Stimulated activated CD4-positive, alpha-beta T cell treated with anti-CD3 and anti-CD28 coated beads, Interleukin-1b, Interleukin-23, amount 100 ng/mL, for 1 hour (primary cell): ENCODE measurements at places on chromosomes 5 and 9.

DNA sequence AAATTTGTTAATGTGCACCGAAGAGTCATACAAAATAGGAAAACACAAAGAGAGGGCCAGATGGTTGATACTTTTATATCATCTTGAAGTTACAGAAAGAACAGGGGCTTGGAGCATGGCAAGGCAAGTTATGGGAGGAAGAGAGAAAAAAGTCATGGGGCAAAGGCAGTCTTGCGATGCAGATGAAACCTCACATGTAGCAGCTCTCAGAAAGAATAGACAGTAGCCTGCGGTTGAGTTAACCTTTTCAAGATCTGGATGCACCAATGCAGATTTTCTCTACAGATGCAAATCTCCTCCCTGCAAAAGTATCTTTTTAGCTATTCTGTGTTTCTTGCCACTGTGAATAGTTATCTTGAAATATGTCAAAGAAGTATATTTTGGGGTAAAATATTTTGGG is 243.9 kb downstream of the TMEM167A start:
- no peak for DNase-seq

DNA sequence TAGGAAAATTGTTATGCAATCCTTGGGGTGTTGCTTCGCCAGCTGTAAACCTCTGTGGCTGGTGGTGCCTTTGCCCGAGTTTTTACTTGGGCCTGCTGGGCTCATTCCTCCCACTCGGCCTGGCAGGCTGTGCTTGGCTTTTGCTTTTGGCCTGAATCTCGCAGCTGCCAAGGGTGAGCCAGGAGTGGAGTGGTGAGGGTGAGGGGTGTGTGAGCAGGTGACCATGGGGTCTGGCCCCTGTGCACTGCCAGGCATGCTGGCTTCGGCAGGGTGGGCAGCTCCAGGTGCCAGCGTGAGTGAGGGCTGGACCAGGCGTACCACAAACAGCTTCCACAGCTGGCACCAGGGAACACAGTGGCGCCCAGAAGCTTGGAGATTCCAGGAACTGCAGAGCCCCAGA is 12.6 kb upstream of the DHFR start:
- DNase-seq: no peak

GRCh38 chr9:137977571-137978261 is 100.1 kb downstream of the CACNA1B start:
- DNase-seq: no peak

GRCh38 chr5:74226716-74227485 is 413.6 kb downstream of the ENC1 start:
- no peak for DNase-seq

DNA sequence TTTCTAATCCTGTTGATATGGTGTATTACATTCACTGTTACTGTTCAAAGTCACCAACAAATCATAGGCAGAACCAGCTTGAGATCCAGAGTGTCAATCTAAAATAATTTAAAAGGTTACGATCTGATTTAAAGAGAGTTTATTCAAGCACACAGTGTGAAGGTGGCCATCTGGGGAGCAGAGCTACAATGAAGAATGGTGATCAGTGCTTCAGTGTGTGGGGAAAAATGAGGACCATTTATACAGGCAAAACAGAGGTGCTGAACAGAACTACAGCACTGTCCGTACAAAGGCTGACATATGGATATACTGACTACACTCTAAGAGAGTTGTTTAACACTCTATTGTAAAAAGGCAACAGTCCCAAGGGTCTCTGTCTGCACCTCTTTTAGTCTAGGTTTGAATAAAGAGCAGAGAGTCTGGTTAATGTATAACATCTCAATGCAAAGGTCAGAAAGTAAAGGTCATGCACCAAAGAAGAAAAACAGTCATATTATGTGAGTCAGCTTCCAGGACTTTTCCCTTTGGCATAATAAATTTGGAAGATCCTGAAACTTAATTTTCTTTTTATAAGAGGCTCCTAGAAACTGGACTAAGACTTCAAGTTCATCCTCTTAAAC is 29.7 kb upstream of the TDRD7 start:
- no peak for DNase-seq

DNA sequence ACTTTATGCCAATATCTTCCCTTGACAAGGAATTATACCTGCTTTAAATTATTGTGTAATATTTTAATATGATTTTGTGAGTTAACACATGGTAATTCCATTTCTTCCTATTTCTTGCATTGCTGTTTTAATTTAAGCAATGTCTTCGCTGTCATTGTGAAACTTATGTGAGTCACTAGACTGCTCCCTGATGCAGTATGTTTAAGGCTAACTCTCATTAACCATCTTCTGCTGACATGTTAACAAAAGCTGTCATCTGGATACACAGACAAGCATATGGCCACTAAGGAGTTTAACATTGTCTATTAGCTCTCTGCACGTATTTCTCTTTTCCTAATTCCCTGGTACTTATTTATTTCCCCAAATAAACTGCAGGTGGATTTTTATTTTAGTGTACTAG is 980.8 kb upstream of the CTNND2 start:
- no peak for DNase-seq

DNA sequence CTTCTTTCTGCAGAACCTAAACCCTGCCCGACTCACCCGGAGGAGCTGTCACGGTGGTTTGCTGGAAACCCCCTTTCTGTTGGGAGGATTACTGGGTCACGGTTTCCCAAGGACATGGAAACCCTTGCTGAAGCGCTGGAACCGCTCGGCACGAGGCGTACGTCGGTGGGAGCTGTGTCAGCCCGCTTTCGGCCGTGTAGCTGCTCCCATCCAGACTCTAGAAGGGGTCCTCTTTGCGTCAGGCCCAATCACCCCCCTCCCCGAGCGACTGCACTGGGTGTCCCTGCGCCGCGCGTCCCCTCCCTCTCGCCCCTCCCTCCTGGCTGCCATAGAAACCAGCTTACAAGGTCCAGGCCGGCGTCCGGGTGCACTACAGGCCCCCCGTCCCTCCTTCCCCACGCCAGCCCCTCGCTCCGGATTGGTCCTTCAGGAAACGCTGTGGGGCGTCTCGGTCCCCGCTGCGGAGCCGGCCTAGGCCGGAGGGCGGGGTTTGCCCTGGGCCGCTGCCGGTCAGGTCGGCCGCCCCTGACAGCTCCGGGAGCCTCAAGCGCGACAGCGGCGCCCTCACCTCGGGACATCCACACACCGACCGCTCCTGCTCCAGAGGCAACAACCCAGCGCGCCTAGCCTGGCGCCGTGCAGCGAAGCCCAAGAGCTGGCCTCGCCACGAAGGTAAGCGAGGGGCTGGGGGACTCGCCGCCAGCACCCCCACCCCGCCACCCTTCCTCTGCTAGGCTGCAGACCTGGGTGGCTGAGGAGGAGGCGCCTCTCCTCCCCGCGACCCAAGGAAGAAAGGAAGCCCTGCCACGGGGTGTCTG is at the start of gene NIM1K:
NIM1K (plus strand) TSS at position 486 of the 818 bp plus-strand sequence. CDS start 53,551 bp downstream, outside the sequence.
- no peak for DNase-seq

DNA sequence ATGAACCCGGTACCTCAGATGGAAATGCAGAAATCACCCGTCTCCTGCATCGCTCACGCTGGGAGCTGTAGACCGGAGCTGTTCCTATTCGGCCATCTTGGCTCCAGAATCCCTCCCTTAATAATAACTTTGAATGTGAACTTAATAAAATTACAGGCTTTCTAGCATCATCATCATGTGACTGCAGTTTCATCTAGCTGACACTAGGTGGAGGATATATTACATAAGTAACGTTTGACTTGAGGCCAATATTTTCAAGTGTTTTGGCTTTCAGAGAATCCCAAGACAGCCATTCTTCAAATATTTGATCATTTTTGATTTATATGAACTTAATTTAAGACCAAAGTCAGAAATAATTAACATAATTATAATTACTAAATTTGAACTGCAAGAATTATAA is 474.9 kb upstream of the CDH10 start:
- no peak for DNase-seq

DNA sequence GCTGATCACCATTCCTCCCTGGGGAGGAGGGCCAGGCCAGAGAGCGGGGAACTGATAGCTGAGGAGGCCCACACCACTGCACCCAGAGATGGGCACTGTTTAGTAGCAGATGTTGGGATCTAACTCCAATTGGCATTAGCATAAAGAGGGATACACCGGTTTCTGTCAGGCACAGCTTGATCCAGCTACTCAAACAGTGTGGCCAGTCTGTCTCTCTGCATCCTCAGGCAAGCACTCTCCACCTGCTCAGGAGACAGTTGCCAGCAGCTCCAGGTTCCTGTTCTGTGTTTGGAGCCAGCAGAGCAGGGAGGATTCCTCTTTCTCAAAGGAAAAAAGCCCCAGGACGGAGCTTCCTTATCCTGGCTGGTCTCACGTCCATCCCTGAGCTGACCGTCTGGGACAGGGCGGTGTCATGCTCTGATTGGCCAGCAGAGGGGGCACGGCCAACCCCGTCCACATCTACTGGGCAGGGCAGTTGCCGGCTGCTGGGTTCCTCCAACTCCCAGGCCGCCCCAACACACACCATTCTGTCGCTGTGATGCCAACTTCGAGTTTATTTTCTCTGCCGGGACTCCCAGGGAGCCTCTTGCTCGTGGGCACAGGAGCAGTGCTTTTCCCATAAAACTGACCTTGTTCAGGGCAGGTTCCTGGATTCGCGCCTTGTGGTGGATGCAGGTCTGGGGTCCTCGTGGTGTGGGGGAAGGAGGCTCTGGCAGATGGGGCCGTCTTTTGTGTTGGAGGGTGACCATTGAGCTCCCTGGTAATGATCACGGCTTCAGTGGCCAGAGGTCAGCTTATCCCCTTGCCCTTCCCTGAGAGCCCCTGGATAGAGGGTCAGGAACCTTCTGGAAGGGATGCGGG is 47.9 kb downstream of the COL5A1 start:
- no peak for DNase-seq

GRCh38 chr9:2465921-2466460 is 155.6 kb upstream of the VLDLR start:
- no peak for DNase-seq

- no peak for DNase-seq
Measured at GRCh38 chr5:173764332-173765028, 123.7 kb upstream of the CPEB4 start.

GRCh38 chr5:160369990-160370712 is at the start of gene C1QTNF2:
TSS of gene C1QTNF2 (minus strand) at chr5:160370626. CDS start at chr5:160355011, 15,615 bp downstream.
- DNase-seq: no peak

DNA sequence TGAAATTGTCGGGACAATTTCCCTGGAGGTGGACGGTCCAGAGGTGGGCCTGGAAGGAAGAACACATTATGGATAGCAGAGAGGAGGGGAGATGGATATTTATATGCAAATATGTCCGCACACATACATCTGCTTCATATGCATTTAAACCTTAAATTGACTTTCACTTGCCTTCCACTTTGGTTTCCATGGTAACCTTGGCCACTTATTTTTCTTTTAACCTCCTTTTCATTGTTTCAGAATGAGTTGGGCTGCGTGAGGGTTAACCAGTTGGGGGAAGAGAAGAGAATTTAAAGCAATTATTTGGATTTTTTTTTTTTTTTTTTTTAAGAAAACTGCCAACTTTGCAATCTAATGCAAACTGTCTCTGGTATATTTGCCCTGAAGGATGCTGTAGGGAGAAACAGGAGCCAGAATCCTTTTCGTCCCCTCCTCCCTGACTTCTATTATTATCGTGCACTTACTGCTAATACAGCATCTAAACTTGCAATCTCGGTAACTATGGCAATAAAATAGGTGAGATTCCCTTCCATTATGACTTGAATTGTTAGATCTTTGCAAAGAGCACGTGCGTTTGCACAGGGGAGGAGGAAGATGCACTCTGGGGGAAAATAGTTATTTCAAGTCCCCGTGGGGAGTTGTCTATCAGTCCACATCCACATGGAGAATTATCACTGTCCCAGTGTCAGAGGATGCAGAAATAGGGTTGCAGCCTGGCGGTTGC is 35.6 kb downstream of the TLR4 start:
- no peak for DNase-seq

DNA sequence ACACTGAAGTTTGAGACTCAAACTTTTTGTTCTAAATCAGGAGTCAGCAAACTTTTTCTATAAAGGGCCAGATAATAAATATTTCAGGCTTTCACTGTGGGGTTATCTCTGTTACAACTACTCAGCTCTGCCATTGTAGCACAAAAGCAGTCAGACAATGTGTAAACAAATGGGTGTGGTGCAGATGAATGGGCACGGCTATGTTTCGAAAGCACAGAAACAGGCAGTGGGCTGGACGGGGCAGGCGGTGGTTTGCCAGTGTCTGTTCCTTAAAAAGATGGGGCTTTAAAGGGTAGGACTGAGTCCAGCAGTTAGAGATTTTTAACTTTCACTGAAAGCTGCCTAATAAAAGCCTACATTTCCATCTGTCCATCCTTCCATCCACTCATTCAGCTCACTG is 48.9 kb downstream of the PFDN1 start:
- DNase-seq: no peak
